ENCODE measurements at places on chromosomes 3 and 15.

DNA sequence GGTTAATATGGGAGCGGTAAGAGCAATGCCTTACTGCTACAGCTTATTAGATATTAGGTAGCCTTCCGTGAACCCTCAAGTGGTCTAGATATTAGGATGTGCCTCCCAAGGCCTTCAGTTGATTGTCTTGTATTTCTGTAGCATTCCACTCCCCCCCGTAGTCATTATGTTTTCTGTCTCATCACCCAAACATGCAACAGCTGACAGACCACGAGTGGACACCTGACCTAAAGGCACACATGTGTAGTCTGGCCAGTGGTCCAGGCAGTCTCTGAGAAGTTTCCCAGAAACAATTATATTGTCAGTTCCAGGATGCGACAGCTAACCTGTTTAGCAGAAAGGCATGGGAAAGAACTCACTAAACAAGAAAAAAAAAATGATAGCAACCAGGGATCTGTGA, 1000.9 kb downstream of the AGBL1 start:
- DNase-seq, result no peak

DNA sequence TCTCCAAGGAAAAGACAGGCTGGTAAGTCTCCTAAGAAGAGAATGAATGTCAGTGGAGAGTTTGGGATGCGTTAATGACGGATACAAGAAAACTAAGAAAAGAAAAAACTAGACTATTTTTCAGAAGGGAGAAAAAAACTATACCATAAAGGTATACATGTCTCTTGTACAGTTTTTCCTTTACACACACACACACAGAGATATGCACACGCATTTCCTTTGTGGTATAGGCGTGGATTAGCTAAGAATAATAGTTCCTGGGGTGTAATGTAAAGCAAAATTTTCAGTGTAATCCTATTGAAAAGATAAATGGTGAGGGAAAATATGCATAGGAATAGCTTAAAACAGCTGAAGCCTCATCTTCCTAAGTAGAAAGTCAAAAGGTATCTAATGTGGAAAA, 36.3 kb downstream of the GABPB1 start:
- DNase-seq, result no peak

DNA sequence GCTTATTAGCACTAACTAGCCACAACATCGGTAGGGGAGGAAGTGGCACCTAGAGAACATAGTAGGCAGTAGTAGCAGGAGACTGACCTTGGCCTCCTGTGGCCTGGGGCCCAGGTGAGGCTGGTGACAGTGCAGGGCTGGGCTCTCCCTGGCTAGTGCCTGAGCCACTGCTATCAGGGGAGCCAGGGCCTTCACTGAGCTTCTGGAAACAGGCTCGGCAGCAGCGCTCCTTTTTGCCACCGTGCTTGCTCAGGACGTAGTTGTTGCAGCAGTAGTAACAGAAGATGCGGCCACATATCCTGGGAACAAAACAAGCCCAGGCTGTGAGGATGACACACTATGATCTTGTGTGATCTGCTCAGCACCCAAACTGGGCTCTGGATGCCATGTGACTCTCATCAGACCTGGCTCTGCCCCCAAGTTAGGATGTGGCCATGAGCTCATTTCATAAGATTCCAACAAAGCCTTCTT, 15.1 kb downstream of the CXCR6 start:
- DNase-seq, result no peak

DNA sequence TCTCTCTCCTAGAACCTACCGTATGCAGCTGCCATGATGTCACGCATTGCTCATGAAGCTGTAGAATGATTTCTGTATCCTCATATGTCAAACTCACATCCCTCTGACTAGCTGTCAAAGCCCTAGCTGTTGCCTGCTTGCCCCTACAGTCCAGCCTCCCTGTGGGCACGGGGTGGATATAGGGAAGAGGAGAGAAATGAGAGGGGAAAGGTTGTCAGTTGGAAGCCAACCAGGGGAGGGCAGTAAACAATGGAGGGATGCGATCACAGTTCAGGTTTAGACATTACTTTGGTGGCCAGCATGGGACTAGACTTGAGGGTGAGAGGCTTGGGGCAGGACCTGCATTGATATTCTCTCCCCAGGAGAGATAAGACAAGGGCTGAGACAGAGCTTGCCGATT, 1.7 kb upstream of the HDGFL3 start:
- DNase-seq, result peak; percentile 33

- DNase-seq, result no peak
These were observed 204.1 kb downstream of the ARRDC4 start for GRCh38 chr15:98164571-98164970.

GRCh38 chr15:40357723-40358470, at the start of gene DISP2:
TSS of gene DISP2 (plus strand) at chr15:40358219. CDS start at chr15:40358322, 103 bp downstream.
- peak; percentile 89 for DNase-seq

DNA sequence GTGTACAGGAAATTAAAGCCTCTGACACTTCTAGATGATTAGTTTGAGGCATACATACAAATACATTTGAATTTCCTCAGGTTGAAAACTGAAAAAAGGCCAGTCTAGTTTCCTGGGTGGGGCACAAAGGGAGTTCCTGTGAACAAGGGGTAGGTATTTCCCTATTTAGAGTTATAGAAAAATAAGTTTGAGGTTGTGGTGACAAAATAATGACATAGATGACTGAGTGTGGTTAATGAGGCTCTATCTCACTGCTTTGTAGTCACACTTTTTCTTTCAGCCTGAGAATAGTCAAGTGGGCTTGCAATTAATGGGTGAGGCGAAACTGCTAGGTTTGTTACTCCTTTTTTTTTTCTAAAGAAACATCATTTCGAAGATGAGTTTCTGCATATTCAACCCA, 4.3 kb downstream of the SLCO3A1 start:
- no peak for DNase-seq

- DNase-seq, result no peak
These were observed 288.7 kb downstream of the NR2F2 start for GRCh38 chr15:96619174-96619573.

GRCh38 chr15:90691982-90692773, 25.0 kb upstream of the BLM start:
- no peak for DNase-seq

DNA sequence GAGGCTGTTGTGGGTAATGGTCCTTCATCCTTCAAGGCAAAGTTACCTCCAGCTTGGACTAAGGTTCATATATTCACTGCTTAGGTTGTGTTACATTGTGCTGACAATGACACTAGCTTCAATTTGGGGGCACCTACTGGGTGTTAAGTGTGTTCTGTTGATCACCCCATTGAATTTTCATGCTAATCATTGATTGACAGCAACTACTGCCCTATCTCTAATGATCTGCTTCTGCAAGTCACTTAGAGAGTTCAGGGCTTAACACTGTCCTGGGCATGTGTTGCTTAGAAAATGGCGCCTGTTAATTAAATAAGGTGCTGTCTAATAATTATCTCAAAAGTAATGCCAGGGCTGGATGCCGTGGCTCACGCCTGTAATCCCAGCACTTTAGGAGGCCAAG, 3.4 kb downstream of the FLNB start:
- DNase-seq, result no peak

DNA sequence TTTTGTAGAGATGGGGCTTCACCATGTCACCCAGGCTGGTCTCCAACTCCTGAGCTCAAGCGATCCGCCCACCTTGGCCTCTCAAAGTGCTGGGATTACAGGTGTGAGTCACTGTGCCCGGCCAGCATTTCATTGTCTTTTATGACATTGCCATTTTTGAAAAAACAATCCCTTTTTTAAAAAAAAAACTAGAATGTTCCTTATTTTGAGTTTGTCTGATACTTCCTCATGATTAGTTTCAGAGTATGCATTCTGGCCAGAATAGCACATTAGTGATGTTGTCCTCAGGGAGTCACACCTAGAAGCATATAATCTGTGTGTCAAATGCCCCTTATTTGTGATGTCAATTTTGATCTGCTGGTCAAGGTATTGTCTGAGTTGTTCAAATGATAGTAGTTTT, 21.2 kb upstream of the NMD3 start:
- no peak for DNase-seq

DNA sequence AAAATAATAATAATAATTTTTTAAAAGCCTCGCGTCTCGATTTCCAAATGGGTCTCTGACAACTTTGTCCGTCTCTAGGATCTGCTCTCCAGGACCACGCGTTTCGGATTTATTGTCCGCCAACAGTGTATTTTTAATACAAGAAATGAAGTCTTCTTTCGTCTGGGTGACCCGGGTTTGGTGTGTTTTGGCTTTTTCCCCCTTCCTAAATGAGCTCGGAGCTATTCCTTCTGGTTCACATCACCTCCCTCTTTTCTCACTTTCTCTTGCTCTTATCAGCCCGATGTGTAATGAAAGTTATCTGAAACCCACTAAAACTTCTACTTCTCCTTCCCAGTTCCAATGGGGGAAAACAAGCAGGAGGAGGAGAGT, 516.7 kb downstream of the MECOM start:
- no peak for DNase-seq

- no peak for DNase-seq
These were observed 84.9 kb upstream of the ACP3 start for GRCh38 chr3:132232231-132232792.
